ENCODE measurements at places on chromosomes 5 and 9. TPM values are rescaled to one million over a fixed set of nuclear protein-coding genes. Genes with fewer than 3 reads are reported as not detected.
A peak's percentile ranks its signal among the peaks of the same experiment; 100 is the strongest.

The FKTN gene
- total RNA-seq = 13.5 TPM

The GOLM1 gene
- total RNA-seq = 15.4 TPM

The FCN2 gene
- 1.2 TPM for total RNA-seq

The CDX1 gene
- 0.35 TPM for total RNA-seq

DNA sequence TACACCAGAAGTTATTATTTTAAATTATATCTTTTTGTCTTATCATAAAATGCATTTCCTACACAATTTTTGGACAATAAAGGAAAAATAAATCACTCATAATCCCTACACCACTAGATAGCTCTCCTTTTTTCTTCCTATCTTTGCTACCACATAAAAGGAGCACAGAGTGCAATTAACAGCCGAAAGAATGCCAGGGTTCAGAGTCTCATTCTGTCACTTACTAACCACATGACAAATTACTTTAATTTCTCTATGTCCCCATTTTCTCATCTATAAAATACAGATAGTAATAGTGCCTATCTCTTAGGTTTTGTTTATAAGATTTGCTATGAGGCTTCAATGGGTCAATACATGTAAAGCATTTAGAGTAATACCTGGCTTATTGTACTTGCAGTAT is 158.7 kb upstream of the GRIN3A start:
- DNase-seq = no peak

DNA sequence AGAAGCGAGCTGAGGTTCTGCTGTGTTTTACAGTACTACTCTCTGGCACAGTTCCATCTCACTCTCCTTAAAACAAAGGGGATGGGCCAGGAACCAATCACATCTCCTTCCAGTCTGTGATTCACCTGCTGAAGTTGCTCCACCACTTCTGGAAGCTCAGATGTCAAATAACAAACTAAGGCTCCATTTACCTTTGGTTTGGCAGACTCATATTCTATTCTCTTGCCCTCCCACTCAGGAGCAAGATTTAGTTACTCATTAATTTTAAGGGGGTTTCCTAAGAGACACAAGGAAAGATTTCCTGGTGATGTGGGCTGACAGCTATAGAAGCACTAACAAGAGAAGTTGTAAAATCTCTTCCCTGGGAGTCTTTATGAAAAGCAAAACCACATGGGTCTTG is 37.8 kb upstream of the KIF2A start:
- no peak for DNase-seq

DNA sequence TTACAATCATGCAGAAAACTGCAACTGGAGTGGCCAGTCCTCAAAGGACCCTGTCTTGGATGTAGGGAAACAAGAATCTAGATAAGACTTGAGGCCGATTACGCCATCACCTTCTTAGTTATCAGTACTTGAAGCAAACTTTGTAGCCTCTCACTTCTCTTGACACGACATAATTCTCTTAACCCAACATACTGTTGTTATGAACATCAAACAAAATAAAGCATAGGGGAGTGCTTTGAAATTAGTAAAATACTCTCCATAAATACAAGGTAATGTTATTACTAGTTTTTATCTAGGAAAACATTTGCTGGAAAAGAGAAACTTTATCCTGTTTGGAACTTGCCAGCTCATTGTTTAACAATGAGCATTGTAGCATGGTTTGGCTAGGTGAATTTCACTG is 574.9 kb upstream of the DMAC1 start:
- DNase-seq = no peak

GRCh38 chr5:77208507-77209163 is 1.8 kb upstream of the PDE8B start:
- DNase-seq = no peak

- DNase-seq = no peak
These were observed 382.6 kb downstream of the DMRTA1 start for GRCh38 chr9:22829236-22829635.

DNA sequence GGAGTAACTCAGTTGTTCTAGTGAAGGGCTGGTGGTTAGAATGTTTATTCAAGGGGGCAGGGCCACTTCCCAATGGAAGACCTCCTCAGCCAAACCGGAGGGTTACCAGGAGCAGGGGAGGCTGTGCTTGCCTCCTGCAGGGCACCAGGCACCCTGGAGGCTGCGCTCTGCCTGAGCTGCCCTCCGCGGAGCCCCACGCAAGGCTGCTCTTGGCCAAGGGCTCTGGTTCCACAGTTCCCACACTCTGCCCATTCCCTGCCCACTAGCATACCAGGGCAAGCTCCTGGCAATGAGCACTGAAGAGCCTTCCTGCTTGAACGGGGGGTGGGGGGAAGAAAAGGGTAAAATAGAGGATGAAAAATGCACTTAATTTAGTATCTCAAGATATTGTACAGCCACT is 35.5 kb upstream of the PTCH1 start:
- no peak for DNase-seq

DNA sequence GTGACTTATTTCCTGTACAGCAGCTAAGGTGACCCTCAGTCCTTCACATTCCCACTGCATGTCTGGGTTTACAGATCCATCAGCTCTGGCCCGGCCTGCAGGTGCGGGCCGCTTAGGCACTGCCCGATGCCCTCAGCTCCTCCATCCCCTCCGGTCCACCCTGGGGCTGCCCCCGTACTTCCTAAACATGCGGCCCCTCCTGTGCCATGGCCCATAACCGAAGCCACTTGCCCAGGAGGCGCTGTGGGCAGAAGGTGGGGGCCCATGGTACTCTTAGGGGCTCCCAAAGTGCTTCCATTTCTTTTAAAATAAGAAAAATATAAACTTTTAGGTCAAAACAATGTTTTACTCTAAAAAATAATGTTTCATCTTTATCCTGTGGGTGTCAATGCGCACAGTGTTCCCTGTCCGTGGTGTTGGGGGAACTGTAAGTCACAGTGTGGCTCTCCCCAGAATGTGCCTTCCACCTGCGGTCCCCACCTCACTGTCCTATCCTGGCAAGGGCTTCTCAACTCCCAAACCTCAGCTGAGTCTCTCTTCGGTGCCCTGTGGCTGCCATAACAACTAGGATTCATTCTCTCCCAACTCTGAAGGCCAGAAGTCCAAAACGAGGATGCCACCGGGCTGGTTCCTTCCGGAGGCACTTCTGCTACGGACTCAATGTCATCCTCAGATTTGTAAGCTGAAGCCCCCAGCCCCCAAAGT is 132.7 kb upstream of the LPCAT1 start:
- peak; percentile 71 for DNase-seq

DNA sequence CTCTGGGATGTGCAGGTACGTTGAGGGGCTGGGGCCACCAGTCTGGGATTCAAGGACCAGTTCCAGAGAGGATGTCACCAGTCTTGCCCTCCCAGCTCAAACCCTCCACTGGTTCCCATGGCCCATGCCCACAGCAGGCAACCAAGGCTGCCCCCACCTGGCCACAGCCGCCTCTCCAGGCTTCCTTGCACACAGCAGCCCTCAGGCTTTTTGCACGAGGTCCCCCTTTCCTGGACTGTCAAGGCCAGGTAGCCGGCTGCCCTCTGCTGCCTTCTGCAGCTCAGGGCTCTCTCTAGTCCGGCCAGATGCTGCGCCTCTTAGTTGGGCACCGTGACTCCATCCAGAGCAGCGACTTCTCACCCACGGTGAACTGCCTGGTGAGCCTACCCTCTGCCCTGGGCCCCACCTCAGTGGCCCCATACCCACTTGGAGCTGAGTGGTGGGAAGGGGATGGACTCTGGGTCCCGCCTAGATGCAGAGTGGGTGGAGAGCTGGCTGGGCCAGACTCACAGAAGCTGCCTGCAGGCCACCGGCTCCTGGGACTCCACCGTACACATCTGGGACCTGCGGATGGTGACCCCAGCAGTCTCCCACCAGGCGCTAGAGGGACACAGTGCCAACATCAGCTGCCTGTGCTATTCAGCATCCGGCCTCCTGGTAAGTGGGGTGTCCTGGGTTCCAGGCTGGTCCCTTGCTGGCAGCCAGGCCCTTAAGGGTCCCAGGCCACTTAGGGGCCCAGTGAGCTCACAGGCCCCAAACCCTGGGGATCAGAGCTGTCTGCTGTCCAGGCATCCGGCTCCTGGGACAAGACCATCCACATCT is 2.9 kb downstream of the WDR38 start:
- DNase-seq = no peak
